ENCODE measurements at places on chromosomes 11 and 22.
A peak's percentile ranks its signal among the peaks of the same experiment; 100 is the strongest.

- peak; percentile 38 for DNase-seq
Measured at GRCh38 chr11:34052608-34053160, 1.2 kb downstream of the CAPRIN1 start.

GRCh38 chr11:13261591-13262061, 16.0 kb upstream of the BMAL1 start:
- DNase-seq: no peak

DNA sequence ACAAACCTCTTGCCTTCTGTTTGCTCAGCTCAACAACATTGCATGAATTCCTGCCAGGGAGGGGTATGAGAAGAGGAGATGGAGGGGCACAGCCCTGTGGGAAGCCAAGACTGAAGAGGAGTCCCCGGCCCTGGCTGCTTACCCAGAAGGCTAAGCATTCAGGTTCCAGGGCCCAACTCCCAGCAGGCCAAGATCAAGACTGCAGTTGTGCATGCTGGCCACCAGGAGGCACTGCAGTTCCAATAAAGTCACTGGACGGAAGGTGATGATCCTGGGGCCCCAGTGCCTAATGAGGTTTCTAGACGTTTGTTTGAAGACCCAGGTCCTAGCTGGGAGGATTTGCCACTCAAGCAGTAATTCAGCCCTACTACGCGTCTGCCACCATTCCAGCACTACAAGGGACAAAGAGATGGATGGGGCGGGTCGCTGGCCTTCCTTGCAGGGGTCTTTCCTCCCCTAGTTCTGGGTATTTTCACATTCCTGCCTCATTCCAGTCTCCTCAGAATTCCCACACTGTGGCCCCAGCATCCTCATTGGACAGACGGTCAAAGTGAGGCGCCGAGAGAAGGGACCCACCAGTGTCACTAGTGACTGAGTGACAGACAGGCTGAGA, 23.6 kb downstream of the ALX4 start:
- DNase-seq: peak; percentile 55

DNA sequence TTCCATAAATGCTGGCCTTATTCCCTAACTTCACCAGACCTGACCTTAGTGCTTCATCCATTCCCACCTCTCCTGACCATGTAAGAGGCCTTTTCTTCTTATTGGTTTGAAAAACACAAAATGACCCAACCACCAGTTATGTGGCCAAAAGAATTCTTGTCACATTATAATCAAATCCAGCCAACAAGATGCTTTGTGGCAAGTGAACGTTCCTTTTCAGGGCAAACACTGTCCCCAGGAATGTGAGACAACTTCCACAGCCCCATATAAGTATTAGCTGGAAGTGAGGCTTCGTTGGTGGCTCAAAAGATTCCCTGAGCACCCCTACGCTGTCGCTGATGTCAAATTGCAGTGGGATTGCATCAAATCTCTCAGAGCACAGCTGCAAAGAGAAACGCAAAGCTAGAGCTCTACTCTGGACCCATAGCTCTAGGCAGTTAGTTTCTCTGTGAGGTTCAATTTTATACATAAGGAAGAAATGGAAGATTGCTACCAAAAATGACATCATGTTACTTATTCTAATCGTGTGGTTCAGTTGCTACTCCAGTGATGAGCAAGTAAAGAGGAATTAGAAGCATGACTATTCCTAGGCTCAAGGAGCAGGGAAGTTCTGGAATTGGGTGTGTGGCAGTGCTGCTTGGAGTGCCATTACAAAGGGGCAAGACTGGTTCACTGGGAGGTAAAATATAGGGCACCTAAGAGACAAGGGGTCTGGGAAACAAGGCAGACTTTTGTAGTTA, 26.1 kb downstream of the GLYATL1 start:
- no peak for DNase-seq

GRCh38 chr11:112400476-112401014, 139.9 kb upstream of the PLET1 start:
- DNase-seq: no peak

- no peak for DNase-seq
Measured at GRCh38 chr22:35651085-35651484, 2.8 kb downstream of the APOL6 start.

DNA sequence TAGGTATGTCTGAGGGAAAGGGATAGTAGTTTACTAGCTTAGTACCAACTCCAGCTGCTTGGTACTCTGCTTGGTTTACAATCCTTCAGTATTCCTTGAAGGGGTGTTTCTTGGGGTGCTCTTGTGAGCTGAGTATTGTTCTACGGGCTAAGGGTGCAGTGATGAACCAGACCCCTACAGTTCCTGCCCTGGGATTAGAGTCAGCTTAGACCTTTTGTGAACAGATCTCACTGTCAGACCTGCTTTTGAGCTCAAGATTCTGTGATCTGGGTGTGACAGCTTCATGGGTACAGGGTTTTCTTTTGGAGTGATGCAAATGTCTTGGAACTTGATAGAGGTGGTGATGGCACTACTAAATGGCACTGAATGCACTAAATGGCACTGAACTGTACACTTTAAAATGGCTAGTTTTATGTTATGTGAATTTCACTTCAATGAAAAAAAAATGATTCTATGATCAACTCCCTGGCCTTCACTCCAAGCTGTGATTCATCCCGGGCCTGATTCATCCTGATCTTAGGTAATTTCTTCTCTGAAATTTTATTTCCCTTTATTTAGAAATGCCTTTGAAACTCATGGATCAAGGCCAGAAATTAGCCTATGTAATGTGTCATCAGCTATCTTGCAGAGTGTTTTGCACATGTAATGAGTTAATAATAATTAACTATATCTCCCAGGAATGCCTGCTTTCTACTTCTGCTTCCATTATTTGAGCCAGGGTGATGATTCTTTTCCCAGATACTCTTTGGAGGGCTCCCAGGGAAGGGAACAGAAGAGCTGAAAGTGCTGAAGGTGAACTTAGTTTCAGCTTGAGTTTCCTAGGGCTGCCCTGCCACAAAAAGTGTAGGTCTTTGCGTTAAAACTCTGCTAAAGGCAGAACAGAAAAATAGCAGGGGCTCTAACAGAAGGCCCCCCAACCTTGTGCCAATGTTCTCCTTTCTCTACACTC, 87.9 kb downstream of the NCAM1 start:
- DNase-seq: no peak

DNA sequence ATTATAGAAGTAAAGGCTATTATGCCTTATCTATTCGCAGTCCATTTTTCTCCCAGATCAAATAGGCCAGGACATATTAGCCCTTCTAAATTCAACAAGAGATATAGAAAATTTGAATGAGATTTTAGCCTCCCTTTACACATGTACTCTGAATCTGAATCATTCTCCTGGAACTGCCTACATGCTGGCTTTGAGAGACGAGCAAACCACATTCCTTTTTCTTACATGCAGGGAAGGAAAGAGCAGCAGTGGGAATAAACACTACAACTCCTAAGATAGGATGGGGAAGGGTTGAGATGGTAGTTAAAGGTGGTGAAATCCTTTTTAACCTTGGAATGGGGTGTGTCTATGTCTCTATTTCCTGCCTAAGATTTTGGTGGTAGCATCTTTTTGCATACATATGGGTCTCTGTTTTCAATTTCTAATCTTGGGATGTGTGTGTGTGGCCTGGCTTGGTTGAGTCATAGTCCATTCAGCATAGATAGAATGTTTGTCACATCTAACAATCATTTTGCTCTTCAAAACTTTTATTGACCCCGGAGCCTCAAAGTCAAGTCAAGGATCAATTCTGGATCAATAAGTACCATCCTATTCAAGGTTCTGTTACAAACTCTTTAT, 11.1 kb upstream of the OOSP2 start:
- no peak for DNase-seq

GRCh38 chr11:113697756-113698407, 8.2 kb downstream of the TMPRSS5 start:
- DNase-seq: no peak

DNA sequence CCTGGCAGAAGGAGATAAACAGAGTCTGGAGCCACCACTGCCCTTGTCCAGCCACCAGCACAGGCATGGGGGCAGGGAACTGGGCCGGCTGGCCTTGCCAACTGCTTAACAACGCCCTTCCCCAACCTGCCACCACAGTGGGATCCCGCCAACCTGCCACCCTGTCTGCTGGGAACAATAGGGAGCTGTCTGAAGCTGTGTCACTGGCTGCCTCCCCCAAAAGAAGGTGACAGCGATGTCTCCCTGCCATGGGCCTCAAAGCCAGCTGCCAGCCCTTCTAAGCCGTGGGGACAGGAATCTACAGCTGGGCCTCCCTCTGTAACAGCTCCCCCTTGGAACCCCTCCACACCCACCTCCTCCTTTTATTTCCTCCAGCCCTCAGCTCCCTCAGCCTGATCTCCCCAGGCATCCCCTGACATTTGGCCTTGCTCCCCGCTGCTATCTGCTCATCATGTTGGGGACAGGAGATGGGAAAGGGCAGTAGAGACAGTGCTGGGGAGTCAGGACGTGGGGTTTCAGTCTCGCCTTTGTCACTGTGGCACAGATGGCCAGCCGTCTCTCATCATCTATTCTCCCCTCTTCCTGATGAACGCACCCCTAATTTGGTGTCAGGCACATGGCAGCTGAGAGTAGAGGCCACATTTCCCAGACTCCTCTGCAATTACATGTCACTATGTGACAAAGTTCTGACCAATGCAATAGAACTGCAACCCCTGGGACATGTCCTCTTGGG, 51.3 kb upstream of the PRDM11 start:
- no peak for DNase-seq

DNA sequence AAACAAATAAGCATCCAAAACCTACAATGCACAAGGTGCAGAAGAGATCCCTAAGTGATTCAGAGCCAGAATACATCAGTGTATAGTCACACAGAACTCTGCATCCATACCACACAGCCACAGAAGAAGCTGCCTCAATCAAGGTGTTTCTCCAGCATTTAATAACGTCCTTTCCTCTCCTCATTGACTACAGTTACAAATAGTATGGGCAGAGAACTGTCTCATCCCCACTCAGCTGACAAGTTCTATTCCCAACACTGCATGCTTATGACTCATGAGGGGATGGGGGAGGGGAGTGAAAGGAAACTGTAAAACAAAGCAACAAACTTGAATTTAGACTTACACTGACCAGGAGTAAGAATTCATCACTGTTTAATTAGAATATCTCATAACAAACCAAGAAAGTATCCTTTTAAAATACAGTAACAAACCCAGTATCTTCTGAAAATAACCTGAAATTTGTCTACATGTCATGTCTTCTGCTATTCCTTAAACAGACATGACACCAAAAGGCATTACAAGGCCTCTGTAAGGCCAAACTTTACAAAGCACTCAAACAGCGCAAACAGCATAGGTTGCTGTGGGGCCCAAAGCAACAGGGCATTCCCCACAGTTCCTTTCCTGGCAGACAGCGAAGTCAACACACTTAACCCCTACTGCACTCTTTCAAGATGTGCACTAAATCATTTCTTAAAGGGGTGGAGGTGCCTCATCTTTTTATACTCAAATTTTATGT, 29.3 kb downstream of the CELF1 start:
- peak; percentile 28 for DNase-seq

GRCh38 chr11:62505059-62505439, 41.6 kb downstream of the AHNAK start:
- no peak for DNase-seq

GRCh38 chr22:43411040-43411868, 560 bp upstream of the MPPED1 start:
- DNase-seq: no peak

DNA sequence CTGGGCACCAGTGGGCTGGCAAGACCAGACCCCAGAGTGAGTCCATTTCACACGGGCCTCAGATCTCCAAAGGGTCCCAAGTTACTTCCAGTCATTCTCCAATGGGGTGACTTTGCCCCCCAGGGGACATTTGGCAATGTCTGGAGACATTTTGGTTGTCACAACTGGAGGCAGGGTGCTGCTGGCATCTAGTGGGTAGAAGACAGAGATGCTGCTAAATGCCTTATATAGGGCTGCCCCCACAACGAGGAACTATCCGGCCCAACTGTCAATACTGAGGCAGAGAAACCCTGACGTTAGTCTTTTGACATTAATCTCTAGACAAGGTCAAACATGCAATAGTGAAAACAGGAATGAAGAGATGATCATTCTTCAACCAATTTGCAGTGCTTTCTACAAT, 6.4 kb downstream of the RTN4RL2 start:
- no peak for DNase-seq

GRCh38 chr11:122642472-122642922, 13.0 kb upstream of the UBASH3B start:
- DNase-seq: no peak

GRCh38 chr11:133239575-133239974, 292.7 kb downstream of the OPCML start:
- no peak for DNase-seq

GRCh38 chr22:36548606-36549005, 19.6 kb upstream of the EIF3D start:
- DNase-seq: no peak

DNA sequence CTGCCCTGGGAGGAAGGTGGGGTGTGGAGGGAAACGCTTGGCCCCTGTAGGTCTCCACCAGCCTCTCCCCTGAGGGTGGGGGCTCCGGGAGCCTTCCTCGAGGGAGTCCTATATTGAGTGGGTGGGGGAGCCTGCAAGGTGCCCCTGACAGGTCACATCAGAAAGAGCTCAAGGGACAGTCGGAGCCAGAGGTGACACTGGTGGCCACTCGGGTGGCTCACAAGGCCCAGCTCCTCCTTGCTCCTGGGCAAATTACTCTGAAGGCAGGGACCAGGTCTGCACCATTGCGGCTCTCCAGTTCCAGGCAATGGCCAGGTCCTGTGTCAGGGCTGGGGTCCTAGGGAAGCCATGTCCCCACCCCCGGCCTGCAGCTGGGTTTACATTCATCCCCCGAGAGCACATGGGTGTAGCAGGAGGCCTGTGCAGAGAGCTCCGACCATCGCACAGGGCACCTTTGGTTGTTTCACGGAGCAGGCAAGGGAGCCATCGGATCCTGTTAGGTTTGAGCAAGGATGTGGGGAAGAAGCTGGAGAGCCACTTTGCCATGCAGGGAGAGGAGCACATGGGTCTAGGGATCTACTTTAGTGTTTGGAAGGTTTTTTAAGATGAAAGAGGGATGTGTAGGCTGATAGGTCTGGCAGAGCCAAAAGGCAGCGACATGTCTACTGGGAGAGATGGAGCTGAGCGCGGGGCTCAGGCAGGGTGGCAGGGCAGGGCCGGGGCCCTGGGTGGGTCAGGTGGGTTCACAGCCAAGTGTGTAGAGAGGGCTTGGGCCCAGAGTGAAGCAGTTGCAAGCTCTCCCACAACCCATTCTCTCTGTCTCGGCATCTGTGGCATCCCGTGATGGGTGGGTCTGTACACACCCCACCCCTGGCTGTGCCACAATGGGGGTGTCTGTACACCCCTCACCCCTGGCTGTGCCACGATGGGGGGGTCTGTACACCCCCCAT, 14.8 kb downstream of the CCND1 start:
- no peak for DNase-seq

GRCh38 chr11:74011360-74012073, 2.6 kb upstream of the UCP3 start:
- peak; percentile 63 for DNase-seq

GRCh38 chr11:116993599-116993998, 104.6 kb downstream of the SIK3 start:
- no peak for DNase-seq

DNA sequence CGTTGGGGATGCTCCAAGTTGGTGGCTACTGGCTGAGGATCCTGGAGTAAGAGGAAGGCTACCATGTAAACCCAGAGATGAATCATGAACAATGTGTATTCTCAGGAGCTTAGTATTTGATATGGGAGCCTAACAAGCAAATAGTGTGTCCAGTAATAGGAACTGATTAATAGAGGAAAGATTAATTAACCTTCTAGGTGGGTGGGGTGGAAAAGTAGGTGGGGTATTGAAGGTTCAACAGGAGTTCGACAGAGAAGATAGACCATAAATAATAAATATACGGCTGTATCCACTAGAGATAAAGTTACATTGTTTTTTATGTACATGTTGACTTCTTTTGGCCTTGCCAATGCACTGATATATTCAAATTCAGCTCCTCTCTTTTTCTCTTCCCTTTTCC, 43.1 kb downstream of the BMAL1 start:
- no peak for DNase-seq

Measured in activated naive CD4-positive, alpha-beta T cell treated with Interleukin-2 at 50 U/mL for 16 hours (primary cell).